Activated T-helper 1 cell treated with Interleukin-2 at 50 U/mL for 16 hours (primary cell): ENCODE measurements at places on chromosomes 2 and 18.

DNA sequence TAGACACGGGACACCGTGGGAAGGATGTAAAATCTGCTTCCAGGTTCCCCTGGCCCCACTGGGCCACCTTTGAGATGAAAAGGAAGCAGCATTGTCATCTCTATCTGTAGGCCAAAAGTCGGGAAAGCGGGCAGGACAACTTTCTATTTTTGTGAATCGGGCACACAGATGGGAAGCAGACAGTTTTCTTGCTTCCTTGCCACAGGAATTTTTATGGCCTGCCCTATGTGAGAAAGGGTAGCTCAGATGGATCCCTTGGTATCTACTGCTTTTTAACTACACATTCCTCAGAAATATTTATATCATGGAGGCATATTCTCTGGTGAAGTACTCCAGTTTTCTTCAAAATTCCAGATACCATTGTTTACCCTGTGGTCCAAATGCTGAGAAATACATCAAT is 735.5 kb downstream of the CBLN2 start:
- DNase-seq: no peak

DNA sequence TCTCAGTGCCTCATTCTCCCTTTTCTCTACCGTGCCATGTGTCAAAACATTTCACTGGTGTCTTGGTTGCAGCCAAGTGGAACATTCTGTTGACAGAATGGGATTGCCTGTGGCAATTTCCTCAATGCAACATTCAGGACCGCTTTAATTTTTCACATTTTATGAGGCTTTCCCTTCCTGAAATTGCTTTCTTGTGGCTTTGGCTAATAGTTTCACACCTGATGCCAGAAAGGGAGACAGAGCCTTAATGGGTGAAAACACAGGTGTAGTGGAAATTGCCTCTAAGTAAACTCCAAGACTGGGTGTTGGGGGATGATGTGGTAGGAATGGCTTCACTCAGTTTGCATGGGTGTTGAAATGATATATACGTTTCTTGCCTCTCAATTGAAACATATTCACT is 278.3 kb downstream of the TSN start:
- DNase-seq: no peak

GRCh38 chr2:25585189-25585588 is 88.2 kb downstream of the DTNB start:
- DNase-seq: no peak

DNA sequence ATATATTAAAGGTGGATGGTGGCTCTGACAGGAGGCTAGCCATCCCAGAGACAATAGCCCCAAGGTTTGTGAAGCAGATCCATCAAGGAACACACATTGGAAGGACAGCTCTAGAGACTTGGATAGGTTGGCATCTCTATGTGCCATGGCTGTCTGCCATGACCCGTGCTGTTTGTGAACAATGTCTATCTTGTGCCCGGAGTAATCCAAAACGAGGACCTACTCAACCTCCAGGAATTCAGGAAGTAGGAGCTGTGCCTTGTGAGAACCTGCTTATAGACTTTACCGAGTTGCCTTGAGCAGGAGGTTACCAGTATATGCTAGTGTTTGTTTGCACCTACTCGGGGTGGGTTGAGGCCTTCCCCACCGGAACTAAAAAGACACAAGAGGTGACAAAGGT is 43.1 kb upstream of the SELENOI start:
- no peak for DNase-seq

- DNase-seq: no peak
These were observed 70.8 kb downstream of the ACAA2 start for GRCh38 chr18:49742316-49743116.

- no peak for DNase-seq
These were observed 226.0 kb downstream of the DPP10 start for GRCh38 chr2:114668415-114668814.

DNA sequence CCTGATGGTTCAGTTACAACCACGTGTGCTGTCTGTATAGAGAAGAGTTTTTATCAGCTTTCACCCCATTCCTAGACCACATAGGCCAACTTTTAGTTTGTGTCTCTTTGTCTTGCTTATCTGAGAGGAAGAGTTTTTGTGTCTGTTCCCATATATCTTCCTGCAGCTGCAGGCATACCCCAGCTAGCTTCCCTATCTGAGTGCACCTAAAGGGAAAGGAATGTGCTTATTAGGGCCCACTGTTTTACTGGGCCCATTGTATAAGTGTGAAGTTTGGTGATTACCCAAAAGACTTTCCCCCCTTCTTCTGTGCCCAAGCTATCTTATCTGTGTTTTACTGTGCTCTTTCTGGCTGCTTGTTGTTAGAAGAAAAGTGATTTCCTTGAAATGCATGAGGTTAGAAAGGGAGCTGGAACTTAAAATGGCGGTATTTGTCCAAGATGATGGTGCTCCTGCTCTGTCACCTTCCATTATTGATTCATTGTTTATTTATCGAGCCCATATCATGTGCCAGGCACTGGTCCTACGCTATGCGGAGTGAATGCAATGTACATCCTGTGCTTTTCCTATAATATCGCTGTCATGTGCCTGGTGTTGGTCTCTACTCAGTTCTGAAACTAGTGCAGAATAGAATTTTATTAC is 57.2 kb downstream of the NYAP2 start:
- DNase-seq: no peak

GRCh38 chr2:66851449-66851872 is 416.5 kb downstream of the MEIS1 start:
- DNase-seq: no peak

GRCh38 chr2:100747551-100747950 is 72.4 kb upstream of the NPAS2 start:
- DNase-seq: no peak

DNA sequence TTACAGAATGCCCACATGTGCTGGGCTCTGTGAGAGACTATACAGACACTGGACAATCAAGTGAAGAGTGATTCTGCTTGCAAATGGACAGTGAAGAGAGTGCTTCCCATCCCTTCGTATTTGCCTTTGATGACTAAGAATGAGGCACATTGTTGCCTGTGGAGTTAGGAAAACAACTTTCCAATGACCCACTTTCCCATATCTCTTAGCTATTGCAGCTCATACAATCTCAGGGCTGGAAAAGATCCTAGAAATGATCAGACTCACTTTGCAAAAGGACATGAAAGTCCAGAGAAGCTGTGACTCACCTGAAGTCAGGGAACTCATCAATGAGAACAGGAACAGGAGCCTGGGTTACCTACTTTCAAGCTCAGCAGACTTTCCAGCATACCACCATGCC is 440.5 kb upstream of the TCF4 start:
- no peak for DNase-seq

- no peak for DNase-seq
These were observed 427.3 kb downstream of the GALR1 start for GRCh38 chr18:77676910-77677309.

DNA sequence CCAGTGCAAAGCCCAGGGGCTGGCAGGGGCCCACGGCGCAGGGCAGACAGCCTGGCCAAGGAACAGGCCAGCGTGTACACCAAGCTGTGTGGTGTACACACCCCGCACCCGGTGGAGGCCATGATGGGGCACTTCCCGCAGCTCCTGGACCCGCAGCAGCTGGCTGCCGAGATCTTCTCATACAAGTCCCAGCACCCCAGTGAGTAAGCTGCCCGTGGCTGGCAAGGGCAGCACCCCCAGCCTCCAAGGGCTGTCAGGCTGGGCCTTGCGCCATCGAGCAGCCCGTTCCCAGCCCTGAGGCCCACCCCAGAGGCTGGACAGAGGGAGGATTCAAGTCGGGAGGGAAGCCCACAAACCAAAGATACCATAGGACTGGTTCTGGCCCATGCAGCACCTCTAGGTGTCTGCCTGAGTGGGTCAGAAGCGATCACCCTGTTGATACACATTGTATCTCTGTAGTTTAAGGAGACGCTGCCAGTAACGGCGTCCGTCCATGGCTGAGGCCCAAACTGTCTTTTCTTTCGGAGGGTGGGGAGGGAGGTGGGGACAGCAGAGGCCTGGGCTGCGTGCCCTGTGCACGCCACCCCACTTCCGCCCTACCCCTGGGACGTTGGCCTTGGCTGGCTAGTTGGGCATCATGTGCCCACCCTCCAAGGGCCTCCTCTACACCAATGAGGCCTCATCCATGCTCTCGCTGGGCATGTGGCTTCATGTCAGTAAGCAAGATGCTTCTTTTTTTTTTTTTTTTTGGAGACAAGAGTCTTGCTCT is 16.8 kb upstream of the MTERF4 start:
- no peak for DNase-seq

- DNase-seq: no peak
These were observed 190.1 kb upstream of the SLC35G4 start for GRCh38 chr18:11419338-11419737.

DNA sequence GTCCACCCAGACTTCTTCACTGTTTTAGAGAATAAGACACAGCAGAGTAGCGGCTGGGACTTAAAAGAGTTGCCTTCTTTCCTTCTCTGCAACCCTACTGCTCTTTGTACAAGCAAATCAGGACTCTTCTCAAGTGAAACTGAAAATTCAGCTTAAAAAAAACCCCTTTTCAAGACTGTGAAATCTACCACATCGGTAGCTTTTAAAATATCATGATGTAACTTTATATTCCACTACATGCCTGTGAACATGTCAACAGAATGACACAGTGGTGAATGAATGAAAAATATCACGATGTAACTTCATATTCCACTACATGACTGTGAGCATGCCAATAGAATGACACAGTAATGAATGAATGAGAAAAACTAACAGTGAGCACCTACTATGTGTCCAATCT is 53.4 kb downstream of the TCF4 start:
- DNase-seq: no peak

DNA sequence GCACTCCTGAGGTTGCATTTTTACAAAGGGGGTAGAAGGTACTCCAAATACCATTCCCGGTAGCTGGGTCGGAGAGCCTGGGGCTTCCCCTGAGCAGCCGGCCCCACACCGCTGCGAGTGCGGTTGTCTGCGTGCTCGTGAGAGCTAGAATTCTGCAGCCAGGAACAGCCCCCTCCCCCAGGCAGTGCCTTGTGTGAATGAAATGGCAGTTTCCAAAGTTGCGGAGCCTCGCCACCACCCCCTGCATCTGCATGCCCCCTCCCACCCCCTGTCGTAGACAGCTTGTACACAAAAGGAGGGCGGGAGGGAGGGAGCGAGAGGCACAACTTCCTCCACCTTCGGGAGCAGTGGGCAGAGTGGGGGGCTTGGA is 1.1 kb downstream of the MYCN start:
- no peak for DNase-seq

DNA sequence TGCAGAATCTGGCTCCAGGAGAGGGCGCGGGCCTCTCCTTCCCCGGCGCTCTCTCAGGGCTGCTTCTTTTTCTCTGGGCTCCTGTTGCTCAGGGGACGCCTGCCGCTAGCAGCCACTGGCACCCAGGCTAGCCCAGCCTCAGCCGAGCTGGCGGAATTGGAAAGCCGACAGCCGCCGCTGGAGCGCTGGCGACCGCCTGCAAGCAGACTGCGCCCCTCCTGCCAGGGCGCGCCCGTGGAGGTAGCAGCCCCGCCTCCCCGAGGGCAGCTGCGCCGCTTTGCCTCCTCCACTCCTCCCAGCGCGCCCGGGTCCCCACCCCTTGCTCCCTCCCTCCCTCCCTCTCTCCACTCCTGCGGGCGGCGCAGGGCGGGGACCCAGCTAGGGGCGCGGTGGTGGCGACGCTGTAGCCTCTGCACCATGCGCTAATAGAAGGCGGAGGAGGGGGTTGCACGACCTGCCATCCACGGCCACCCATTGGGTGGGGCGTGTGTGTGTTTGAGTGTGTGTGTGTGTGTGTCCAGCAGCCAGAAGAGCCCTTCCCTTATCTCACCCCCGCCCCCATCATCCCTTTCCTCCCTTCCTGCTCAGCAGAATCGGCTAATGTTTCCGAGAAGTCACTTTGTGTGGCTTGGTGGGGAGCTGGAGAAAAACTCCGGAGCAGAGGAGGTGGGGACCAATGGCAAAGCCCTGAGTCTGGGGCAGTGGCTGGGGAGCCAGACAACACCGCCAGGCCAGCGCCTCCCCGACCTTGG is at the start of gene SCN9A:
SCN9A (minus strand) TSS at position 209 of the 752 bp plus-strand sequence. CDS start 64,188 bp downstream, outside the sequence.
- no peak for DNase-seq

DNA sequence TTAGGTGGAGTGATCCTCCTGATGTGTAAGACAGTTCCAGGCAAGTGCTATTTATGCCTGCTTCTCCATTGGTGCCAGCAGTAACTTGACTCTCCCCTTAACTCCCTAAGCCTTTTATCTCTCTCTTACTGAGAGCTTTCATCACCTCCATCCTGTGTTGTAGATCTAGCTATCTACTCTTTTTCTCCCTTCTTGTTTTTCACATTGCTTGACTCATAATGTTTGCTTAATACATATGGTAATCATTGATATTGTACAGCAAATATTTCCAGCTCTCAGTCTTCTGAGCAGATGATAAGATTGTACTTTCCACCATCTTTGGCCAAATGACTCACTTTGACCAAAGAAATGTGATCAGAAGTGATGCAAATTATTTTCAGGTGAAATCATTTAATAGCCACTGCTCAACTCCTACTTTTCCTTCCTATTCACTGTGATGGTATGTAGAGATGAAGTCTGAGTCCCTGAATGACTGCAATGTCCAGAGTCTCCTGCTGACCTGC is 165.0 kb downstream of the PLCL1 start:
- DNase-seq: no peak

- no peak for DNase-seq
These were observed 8.6 kb upstream of the UBXN4 start for GRCh38 chr2:135733045-135733444.

- no peak for DNase-seq
These were observed 1495.2 kb upstream of the NXPH2 start for GRCh38 chr2:140275427-140275826.

- no peak for DNase-seq
These were observed 73.8 kb downstream of the CLIP4 start for GRCh38 chr2:29189052-29189451.

- no peak for DNase-seq
These were observed 224.5 kb upstream of the REV1 start for GRCh38 chr2:99714349-99714748.

DNA sequence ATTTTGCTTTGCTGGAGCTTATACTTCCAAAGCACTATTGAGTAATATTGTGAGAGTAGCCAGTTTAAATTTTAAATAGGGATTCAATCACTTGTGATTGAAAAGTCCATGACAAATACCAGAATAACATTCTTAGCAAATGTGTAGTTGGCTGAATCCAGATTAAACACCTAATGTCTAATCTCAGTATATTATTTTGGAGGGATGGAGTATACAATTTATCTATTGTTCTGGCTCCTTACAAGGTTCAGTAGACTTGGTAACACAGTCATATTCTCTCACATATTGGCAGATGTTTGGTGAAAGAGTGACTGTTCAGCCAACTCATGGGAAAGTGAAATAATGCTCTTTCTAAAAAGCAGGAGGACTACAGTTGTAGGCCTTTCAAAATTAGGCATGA is 2.2 kb downstream of the UGT1A9 start:
- DNase-seq: no peak

GRCh38 chr18:63083020-63083531 is 236.5 kb downstream of the BCL2 start:
- DNase-seq: no peak

GRCh38 chr18:55349685-55350084 is 238.3 kb downstream of the TCF4 start:
- no peak for DNase-seq
